Ascending aorta (tissue), 2 donors: ENCODE measurements at places on chromosomes 6 and 20.

DNA sequence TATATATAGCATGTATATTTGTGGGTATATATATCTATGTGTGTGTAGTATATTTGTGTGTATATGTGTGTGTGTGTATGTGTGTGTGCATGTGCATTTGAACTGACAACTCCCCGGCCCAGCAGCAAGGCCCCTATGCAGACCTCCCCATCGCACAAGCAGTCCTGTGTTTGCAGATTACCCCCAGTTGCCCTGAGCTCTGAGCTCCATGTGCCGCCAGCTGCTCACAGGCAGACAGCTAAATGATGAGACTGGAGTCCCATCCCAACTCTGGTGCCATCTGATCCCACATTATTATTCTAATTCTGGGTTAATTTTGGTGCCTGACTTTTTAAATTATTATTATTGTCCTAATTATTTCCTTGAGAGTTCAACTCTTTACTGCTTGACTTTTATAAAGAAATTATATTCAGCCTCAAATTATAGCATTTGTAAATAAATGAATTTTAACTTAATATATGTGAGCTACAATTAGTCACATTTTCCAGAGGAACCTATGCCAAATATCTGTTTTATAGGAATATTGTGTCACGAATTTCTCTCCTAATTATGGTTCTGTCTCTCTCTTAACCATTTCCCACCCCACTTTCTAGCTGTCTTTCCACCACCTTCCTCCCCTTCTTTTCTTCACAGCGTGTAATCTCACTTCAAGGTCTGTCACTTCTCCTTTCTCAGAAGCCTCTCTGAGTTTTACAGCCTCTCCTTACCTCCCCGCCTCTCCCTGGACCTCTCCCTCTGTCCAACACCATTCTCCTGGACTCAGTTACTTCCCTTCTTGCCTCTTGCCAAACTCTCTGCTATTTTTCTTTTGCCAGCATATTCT is 90.6 kb upstream of the SYNDIG1 start:
- no peak for DNase-seq

GRCh38 chr6:107079429-107079828 is 35.9 kb downstream of the BEND3 start:
- peak; percentile 30 for DNase-seq

DNA sequence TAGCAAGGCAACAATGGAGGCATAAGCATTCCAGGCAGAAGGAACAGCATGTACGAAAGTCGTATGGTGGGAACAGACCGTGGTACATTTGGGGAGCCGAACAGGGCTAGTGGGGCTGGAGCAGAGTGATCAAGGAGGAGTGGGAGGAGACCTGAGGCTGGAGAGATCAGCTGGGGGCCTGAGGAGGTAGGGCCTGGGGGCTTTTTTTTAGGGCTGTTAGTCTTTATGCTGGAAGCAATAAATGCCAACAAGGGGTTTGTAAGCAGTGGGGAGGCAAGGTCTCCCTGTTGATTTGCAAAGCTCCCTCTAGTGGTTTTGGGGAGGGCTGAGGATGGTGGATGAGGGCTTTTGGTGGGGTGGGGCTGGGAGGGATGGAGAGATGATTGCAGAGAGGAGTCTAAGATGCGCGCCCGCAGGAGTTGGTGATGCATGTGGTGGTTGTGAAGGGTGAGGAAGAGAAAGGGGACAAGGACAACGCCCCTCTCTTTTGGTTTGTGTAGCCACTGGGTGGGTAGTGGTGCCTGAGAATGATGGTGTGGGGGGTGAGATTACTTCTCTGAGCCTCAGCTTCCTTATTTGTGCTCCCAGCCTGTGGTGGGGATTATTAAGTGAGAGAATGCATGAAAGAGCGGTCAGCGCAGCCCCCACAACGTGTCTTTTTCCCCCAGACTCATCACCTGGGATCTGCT is 74.1 kb upstream of the TOX2 start:
- DNase-seq, result no peak

DNA sequence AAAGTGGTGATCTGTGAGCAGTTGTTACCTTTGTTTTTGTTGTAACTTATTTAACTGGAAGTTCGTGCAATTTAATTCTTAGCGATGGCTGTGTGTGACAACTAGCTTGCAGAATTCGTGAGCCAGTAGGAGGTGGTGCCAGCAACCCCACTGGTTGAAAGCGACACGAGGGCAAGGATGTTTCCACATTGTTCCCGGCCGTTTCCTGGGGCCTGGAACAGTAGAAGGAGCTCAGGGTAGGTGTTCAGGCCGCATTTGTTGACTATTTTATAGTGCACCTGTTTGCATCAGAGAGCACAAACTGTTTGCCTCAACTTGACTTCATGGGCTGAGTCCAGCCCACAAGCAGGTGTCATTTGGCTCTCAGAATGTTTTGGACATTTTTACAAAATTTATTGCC is 112.1 kb upstream of the PTPN1 start:
- DNase-seq, result no peak

- DNase-seq, result no peak
Observed at GRCh38 chr6:88238065-88238464, 71.9 kb upstream of the CNR1 start.

DNA sequence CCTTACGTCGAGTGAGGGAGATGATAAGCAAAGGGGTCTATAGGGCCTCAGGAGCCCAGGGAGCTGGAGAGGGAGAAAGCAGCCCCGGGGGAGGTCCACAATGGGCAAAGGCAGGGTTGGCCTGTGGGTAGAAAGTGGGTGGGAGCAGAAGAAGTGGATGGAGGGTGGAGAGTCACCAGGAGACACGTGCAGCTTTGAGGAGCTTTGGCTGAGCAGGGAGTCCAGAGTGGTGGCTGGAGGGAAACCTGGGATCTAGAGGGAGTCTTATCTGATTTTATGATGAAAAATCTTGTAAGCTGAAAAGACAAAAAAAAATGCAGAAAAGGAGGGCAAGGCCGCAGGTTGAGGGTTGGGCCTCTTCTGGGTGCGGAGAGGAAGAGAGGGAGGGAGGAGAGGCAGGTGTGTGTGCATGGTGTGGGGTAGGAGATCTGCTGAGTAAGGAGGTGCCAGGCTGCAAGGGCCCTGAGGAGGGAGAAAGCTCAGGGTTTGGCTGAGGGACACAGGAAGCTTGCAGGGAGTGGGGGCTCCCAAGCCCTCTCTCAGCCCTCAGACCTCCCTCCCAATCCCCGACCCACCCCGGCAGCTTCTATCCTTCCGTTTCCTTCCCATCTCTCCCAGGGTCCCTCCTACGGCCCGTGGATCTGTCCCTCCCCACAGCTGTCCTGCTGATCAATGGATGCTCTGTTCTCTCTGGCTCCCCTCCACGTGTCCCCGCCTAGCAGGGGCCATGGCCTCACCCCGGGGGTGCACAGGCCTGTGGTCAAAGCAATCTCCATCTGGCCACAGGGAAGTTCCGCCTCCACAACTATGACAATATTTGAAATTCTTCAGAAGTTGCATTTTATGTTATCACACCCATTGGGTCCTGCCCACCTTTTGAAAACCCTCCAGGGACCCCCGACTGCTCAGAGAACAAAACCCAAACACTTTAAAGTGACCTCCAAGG is 17.1 kb upstream of the BPI start:
- no peak for DNase-seq

DNA sequence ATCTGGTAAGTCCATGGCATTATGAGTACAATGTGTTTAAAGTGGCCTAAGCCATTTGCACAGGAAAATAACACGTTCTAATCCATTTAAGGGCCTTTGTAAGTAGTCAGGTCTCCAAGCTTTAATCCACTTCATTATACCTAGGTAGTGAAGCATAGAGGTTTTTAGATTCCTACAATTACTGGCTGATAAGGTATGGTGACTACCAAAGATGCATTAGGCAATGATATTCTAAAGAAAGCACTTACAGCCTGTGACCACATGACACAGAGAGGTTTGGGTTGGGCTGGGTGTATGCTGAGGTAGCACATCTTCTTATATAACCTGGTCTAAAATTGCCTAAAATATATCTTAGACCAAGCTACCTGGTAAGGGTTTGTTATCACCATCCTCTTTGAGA is 504.4 kb downstream of the TFAP2B start:
- DNase-seq, result no peak

DNA sequence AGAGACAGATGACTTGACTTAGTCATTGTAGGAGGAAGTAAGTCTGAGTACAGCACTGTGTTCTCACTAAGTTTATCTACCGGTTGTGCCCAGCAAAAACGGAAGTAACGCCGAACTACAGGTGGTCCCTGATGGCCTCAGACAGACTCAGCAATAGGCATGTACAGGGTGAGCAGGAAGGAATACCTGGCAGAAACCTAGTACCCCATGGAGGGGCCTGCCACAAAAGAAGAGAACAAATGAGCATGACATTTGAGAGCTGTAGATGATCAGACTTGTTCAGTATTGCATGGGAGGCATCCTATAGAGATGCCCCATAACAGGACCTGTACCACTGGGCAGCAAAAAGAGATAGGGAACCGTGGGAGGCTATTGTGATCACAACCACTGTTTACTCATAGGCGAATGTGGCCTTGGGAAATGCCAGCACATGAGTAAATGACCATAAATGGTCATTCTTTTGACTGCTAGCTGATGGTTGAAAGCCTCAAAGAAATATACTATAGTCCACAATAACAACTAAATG is 106.4 kb upstream of the TAB2 start:
- no peak for DNase-seq

DNA sequence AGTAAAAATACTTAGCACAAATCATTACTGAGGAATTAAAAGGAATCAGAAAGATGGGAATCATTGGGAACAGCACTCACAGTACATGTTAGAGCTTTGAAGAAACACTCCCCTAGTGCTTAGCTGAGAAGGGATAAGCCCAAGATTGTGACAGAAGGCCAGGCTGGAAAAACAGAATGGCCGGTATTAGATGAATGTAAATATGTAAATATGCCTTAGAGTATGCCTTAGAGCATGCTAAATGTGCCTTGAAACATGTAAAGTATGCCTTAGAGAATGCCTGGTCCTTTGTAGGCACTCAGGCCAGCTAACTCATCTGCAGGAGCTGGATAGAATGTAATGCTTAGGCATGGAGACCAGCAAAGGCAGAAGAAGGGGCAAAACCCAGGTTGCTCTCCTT is 10.6 kb upstream of the TENT5A start:
- no peak for DNase-seq

DNA sequence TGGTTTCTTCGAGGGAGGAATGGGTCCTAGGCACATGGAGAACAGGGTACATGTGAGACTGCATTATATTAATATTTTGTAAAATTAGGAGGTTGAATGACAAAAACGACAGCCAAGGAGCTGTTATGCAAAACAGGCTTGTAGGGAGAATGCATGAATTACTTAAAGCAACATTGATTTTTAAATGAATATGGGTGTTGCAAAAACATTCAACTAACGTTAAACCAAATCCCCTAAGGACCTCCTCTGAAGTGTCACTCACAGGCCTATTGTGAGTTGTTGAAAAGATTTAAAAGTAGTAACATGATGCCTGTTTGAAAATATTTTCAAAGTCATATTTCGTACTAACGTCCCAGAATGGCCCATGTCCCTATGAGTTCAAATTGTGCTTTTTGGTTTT is 21.9 kb downstream of the FBXL4 start:
- no peak for DNase-seq

- DNase-seq, result no peak
Observed at GRCh38 chr6:115613488-115613887, 447.2 kb downstream of the FRK start.

- no peak for DNase-seq
Observed at GRCh38 chr6:75946146-75946831, 126.2 kb downstream of the IMPG1 start.

GRCh38 chr6:3741477-3741871 is 10.0 kb downstream of the PXDC1 start:
- DNase-seq, result no peak

DNA sequence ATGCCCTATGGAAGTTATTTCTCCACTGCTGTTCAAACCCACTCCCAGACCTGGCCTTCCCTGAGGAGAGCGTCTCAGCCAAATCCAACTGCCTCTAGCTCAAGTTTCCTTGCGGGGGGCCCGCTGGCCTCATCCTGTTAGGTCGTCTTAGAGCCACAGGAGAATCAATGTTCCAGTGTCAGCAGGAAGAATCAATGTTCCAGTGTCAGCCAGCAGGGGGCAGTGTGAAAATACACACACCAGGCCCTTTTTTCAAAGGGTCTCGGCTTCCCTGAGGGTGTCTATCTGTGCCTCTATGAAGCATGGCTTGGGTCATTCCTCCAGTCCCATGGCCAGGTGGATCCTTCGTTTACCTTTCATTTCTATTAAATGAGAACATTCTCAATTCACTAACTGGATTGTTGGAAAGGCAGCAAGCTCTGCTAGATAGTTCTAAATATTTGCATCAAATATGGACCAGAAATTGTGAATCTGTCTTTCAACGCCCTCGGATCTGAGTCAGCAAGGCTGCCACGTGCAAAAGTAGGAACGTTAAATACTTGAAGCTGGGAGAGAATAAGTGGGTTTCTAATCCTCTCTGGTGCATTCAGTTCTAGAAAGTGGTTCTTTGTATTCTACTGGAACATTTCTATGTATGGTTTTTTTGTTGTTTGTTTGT is 19.2 kb downstream of the PRND start:
- no peak for DNase-seq

DNA sequence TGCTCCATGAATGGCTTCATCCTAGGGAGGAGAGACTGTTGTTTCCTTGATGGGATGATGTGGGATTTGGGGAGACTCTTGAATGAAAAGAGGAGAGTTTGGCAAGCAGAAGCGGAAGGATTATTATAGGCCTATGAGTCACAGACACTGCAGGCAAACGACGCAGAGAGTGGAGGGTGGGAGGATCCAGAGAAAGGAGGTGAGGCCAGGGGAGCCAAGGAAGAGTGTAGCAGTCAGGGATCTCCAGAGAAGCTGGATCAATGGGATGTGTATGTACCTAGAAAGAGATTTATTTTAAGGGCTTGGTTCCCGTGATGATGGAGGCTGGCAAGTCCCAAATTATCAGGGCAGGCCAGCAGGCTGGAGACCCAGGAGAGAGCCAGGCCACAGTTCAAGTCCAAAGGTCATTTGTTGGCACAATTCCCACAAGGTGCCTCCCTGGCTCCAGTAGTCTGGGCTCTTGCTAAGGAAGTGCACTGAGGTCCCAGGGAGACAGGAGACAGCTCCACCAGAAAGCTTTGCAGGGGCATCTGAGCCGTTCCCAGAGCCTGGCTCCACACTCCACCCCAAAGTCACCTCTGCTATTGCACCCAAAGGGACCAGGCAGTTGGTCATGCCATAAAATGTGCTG is 76.0 kb downstream of the ADTRP start:
- no peak for DNase-seq

DNA sequence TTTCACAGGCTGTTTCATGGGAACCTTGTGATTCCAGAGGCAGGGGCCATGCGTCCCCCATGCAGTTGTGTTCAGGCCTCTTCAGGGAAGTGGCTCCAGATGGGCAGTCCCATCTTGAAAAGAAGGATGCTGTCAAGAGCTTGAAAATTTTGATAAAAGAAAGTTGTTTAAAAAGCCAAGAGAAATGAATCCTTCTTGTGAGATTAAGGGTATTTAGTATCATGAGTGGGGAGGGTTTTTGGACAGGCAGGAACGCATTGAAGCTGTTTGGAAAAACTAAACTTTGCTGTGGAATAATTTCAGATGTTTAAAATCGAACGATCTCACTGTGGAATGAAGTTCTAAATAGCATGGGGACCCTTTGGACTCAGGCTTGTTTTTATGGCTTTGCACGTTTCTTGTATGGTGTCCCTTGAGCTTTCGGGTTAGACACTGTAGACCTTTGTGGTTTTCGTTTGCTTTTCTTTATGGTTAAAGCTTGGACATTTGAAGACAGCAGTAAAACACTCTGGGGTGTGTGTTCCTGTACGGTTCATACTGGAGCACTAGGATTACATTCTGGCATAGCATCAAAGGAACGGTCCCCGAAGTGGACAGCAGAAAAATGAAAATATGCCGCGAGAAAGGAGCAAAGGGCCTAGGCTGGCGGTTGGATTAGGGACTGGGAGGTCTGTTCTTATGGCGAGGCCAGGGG is 18.2 kb downstream of the KIF25 start:
- no peak for DNase-seq
